ENCODE measurements at places on chromosomes 7 and 10.

GRCh38 chr7:116776610-116777289, 85.6 kb upstream of the CAPZA2 start:
- DNase-seq = no peak

- DNase-seq = no peak
Measured at GRCh38 chr7:22697876-22698606, 29.0 kb upstream of the IL6 start.

GRCh38 chr10:127449490-127449889, 99.6 kb upstream of the NPS start:
- DNase-seq = no peak

DNA sequence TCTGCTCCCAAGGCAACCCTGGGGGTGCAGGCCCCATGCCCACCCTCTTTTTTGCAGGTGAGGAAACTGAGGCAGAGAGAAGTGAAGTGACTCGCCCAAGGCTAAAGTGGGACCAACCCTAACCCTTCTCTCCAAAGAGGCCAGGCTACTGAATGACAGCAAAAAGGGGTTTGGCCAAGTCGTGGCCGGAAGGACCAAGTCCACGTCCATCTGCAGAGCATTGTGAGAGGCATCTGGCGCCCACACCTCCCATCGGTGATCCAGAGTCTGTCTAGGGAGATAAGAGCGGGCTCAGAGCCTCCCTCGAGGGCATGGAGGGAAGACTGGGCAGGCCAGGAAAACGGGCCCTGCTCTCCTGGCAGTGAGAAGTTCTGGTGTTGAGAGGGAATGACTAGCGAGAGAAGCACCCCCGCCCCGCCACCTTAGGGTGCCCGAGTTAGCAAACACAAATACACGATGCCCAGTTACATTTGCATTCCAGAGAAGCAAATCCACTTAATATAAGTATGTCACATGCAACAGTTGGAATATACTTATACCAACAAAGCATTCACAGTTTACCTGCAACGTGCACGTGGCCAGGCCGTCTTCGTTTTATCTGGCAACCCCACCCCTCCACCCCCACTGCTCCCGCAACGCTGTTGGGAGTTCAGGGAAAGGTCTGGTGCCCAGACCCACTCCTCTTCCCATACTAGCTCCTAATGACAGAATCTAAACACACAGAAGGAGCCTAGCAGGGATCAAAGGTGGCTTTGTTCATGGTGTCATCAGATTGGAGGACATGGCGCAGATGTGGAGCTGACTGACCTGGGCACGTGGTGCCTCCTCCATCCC, 124.9 kb downstream of the OAT start:
- DNase-seq = no peak

GRCh38 chr10:23116486-23117205, 21.3 kb downstream of the MSRB2 start:
- no peak for DNase-seq

DNA sequence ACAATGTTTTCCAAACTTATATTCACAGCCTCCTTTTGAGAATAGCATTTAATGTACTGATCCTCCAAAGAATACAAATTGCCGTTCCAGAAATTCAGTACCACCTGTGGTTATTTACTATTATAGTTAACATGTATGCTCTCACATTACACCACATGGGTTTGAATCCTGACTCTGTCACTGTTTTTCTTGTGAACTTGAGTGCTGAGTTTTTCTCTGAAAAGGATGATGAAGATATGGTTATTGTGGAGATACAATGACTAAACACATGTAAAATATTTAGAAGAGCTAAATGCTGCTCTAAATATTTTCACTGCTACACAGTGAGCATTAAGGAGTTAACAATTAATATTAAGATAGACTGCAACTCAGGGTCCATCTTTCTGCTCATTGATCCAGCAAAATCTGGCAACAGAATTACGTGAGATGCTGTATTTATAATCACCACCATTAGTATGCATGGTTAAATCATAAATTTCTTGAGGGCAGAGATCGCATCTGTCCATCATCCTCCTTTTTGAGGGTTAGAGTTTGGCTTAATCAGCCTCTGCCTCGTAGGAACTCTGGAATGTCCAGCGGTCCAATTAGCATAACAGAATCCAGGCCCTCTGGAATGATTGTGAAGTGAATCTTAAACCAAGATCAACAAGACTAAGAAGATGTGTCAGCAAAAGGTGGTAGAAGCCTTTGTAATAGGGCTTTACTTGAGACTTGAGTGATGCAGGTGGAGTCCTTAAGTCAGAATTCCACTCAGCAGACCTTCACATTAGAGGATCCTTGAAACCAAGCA, 152.8 kb downstream of the MACC1 start:
- DNase-seq = no peak

DNA sequence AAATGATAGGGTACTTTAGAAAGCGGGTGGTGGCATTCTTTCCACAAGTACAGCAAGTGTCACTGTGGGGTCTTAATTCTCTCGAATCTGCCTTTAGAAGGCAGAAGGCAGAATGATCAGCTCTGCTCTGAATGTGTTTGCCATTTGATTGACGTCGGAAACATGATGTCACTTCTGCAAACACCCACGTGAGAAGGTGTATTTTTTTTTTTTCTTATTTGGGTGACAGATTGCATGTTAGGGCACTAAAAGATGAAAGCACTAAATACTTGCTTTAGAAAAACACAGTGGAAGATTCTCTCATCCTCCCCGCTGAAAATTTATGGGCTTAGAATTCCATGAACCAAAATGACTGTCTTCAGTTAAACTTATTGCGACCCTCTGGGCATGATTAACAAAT, 150.2 kb downstream of the TCF7L2 start:
- DNase-seq = no peak

- no peak for DNase-seq
Measured at GRCh38 chr7:133258174-133258573, 5.3 kb downstream of the EXOC4 start.

GRCh38 chr10:28217848-28218247, 85.0 kb downstream of the MPP7 start:
- DNase-seq = no peak

DNA sequence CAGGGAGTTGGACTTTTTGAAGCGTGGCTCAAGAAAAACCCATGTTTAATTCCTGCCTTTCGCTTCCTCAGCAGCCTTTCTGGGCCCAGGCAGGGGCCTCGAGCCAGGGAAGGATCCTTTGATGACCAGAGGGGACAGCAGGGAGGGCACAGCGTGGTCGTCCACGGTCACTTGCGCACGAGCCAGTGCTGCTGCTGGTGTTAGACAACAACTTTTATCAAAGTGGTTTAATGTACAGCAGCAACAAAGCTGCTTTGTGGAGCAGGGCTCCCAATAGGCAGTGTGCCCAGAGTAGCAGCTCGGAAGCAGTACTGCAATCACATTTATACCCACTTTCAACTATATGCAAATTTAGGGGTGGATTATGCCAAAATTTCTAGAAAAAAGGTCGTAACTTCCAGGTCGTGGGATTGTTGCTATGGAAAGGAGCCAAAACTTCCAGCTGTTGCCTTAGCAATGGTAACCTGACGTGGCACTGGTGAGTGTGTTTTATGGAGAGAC, 6.1 kb downstream of the GIMAP1 start:
- DNase-seq = no peak

DNA sequence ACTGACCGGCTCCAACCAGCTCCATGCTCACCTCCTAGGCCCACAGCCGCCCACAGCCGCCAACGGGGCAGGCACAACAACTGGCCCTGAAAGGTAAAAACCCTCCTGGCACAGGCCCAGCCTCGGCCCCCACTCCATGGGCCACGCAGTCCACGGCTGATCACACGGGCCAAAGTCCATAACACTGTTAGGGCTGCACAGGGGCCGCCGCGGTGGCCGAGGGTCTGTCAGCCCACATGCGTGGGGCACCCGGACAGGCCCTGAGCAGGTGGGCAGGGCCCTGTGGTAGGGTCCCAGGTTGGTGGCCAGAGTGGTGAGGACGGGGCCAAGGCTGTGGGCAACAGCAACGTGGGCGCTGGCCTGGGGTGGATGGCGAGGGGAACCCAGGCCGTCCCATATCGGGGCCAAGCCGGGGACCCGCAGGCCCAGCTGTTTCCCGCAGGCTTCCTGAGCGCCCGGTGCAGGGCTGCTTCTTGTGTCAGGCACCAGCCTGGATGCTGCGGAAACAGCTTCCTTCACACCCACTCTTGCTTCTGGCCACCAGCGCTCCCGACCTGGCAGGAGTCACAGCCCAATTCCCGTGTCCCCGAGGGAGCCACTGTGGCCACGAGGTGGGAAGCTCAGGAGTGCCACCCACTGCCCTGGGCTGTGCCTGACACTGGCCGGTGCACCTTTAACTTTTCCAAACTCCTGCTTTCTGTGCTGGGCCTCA, 29.2 kb downstream of the CYP2W1 start:
- no peak for DNase-seq

- DNase-seq = no peak
Measured at GRCh38 chr7:136036336-136036735, 59.2 kb upstream of the MTPN start.

DNA sequence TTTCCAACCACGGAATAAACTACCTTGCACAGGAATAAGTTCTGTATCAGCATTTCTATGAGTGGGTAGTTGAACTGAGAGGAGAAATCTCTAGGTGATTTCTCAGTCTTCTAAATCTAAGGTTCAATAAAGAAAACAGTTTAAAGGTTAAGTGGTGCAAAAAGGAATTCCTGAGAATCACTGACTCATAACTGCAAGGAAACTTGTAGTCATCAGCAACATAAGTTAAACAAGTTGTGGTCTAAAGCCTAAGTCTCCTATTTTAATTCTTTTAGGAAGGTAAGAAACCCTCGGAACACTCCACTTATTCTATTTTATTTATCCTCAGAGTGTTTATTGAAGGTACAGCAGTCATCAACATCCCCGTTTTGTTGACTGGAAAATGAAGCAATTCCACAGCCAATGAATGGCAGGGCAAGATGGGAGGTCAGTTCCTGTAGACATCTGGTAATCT, 92.4 kb upstream of the PIK3CG start:
- DNase-seq = no peak

DNA sequence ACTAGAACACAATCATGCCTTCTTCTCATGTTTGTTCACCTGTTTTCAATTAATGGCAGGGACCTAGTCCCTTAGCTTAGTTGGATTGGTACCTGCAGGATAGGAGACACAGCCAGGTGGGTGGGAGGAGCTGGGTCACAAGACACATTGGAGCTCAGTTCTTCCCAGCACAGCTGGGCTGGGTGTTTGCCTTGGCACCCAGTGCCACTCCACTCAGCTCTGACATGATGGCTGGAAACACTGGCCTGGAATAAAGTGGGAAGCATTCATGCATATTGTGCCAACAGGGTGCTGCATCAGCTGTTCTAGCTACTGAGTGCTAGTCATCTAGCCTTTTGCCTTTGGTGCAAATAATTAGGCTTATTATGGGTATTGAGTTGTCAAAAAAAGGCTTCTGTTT, 226.1 kb downstream of the PTEN start:
- no peak for DNase-seq

DNA sequence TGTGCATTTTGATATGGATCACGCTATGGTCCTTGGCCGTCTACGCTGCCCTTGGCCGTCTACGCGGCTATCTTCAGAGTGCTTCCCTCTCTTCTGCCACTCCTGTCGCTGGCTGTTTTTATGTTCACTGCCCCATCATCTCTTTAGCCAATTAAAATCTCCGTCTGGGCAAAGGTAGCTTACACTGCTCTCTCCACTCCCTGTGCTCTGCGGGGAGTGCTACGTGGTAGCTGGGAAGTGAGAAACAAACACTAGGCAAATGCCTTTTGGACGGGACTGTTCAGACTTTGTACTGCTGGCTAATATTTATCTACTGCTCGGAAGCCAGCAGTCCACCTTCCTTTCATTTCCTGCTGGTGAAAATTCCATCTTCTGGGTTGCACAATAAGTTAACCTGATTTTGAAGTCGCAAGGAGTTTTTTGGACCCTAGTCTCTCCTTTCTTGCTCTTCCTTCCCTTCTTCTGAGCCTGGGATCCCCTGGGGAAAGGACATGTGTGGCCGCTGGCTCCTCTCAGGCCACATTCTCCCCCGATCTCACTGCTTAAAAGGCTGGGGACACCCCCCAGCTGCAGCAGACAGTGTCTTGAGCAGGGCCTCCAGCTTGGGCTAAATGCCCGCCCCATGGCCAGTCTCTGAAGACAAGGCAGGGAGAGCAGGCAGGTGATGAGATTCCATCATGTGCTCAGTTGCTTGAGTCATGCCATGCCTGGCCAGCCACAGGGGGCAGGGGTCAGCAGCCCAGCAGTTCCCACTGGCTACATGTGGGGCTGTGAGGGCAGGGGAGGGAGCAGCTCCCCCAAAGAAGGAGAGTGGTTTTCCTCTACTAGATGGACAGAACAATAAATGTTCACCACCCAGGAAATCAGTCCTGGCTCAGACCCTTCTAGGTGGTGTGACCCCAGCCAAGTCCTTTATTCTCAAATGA, 25.5 kb upstream of the RBM33 start:
- no peak for DNase-seq

DNA sequence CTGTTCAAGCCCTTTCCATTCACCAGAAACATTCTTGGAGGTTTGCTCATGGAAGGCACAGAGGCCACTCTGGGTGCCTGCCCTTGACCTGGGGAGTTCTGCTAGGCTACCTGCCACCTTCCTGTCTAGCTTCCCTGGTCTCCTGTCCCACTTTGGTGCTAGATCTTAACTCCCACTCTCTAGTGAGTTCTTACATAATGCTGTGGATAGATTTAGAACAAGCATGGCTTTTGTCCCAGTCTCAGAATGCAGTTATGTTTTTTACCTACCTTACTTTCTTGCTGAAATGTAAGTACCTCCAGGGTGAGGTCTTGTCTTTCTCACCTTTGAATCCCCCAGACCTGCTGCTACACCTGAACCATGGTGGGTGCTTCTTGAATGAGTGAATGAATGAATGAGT, 1252.3 kb downstream of the TYW1 start:
- no peak for DNase-seq

DNA sequence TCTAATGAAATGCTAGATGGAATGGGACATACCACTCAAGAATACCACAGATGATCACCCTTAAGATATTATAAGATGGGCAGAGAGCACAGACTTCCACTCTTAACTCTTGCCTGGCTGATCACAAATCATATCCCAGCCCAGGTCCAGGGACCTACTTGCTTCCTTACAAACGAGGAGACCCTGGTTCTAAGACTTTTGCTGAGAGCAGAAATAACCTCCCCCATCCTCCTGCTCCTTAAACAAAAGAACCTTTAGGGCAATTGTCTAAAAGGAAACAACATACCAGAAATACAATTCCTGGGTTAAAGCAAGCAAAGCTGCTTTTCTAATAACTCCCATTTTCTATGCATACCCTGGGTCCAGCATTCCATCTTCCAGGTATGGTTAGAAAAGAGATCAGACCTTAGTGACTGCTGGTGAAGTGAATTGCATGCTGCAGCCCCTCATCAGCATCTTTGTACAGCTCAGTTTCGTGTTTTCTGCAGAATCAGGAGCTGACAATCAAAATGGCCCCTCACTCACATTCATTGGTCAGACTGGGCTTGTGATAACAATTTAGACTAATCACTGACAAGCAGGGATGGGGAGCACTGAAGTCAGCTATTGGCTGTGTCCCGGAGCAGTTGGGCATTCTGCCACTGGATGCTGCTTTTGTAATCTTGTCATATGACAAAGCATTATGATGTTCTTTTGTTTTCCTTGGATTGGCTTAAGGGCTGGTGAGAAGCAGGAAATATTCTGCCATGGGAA, 14.6 kb downstream of the IFIT3 start:
- DNase-seq = no peak

GRCh38 chr7:45663167-45663921, 89.2 kb downstream of the ADCY1 start:
- DNase-seq = no peak

All from activated T-cell treated with anti-CD3 and anti-CD28 coated beads for 1 hour (primary cell).